ENCODE measurements at places on chromosomes 5 and 9.

- DNase-seq, result no peak
These were observed 63.4 kb downstream of the PSD2 start for GRCh38 chr5:139859013-139859412.

GRCh38 chr9:116154976-116155697 is 1.5 kb downstream of the PAPPA start:
- DNase-seq, result peak; percentile 57

DNA sequence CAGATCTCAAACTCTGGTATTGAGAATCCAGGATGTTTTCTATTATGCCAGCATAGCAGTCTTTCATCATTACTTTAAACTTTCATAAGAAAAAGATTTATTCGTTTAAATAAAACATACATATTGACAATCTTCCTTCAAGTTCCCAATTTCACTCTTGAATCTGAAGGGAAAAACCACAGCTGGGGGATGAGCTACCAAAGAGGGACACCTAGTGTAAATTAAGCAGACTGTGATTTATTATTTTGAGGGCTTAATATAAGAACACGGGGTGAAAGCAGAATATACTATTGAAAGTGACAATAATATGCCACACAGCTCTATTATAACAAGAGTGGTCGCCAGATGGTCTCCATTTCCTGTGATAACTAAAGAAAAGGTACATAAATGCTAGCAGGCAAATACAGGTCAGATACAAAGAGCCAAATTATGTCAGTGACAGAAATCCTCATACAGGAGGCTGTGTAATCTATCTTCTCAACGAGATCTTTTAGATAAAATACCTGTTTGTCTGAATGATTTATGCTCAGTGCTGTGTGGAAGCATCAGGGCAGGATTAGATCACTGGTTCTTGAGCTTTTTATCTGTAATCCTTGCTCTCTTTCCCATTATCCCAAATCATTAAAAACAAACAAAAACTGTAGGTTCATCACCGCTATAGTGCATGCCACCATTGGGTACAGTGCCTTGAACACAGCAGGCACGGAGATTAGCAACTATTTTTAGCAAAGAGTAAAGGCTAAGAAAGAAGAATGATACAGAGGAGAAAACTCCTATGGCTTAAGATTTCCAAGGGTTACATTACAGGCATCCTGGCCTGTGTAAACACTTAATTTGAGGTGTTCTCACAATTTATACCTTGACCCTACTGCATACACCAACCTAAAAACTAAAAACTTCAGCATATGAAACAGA is 116.6 kb downstream of the DROSHA start:
- no peak for DNase-seq

- DNase-seq, result no peak
These were observed 8.7 kb upstream of the RANBP6 start for GRCh38 chr9:6024035-6024554.

DNA sequence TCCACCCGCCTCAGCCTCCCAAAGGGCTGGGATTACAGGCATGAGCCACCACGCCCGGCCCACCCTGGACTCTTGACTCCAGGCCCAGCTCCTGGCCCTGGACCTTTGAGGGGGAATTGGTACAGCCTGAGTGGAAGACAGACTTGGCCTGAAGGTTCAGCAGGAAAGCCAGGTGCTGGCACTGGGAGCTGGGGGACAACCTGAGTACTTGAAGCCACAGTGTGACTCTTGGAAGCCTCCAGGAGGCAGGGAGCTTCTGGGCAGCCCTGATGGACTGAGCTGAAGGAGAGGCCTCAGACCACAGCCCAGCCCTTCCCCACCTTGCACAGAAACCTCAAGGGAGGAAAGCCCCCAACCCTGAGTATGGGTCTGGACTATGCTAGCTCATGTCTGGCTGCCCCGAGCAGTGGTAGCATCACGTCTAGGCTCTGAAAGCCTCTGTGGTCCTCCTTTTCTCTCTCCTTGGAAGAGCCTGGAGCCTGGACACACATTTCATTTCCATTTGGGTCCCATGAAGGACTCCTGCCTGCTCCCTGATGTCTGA is 54.1 kb downstream of the RASGEF1C start:
- no peak for DNase-seq

GRCh38 chr9:131407717-131408195 is 13.9 kb downstream of the PRRC2B start:
- DNase-seq, result no peak

DNA sequence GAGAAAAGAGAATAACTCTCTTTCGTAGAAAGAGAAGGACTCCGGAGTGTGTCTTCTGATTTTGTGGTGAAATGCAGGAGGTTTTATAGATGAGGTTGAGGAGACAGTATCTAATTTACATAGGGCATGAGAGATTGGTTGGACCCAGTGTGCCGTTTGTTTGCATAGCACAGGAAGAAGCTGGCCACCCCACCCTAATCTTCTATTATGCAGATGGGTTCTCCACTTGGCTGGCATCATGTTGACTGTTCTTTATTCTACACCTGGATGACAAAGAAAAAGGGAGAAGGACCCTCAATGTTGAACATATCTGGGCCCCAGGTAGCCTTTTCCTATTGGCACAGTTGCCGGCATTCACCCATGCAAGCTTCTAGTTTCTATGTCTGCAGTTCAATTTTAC is 23.2 kb upstream of the MINAR2 start:
- no peak for DNase-seq

GRCh38 chr9:114888607-114889006 is 41.8 kb downstream of the TNFSF8 start:
- no peak for DNase-seq

DNA sequence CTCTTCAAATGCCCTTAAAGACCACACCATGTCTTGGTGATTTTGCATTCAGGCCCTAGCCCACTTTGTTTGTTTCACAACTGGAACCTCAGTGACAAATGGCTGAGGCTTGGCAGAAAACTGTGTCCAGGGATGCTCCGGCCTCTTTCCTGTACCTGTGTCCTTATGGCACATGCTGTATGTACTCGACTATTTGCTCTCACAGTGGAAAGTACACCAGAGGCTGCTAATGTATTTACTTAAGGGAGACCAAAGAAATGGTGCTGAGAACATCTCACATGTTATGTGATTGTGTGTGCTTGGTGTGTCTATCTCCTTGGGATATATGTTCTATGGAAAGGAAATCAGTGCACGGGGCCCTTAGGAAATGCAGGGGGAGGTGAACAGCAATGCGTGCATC is 263.3 kb downstream of the GADD45G start:
- DNase-seq, result no peak

DNA sequence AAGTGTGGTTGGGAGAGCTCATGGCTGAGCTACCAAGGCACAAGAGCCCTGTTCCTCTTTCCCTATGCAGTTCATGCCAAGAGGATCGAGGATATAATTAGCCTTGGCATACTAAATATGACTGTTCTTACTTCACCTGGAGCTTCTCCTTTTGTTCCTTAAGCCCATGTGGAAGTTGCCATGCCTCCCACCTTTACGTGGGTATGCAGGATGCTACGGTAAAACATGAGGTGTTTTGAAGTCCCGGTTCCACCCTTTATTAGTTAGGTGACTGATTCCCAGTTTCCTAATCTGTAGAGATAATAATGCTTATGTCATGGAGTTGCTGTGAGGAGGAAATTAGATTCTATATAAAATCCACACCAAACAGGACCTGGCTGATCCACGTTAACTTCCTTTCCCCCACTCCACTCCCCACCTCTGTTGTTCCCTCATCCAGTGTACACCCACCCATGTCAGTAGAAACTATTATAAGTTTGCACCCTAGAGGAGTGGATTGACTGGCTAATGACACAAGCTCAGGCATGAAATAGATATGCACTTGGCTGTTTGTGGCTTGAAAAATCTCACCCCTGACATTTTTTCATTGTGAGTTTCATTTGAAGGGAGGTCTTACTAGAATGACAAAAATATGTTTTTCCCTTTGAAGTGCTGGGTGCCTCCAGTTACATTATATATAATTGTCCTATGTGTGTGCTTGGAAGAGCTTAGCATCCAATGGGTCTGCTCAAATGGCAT is 36.8 kb upstream of the SHOC1 start:
- DNase-seq, result no peak

DNA sequence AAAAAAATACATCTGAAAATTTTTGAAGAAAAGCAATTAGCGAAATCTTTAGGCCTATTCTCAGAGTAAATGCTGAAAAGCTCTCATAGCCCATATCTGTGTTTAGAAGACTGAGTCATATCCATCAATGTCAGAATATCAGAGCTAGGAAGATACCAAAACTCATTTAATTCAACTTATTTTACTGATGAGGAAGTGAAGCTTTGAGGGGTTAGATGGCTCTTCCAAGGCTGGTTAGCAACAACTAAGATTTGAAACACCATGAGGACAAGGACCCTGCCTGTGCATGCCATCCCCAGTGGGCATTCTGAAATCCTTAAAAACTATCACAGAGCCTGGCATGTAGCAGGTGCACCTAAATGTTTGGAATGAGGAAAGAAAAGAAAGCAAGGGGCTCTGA is 2.5 kb downstream of the FREM1 start:
- DNase-seq, result no peak

All from right hindlimb (tissue), 1 donor.